ENCODE measurements at places on chromosomes 1 and 21. TPM values are rescaled to one million over a fixed set of nuclear protein-coding genes. Genes with fewer than 3 reads are reported as not detected.

Gene MROH7
- 13.3 TPM for total RNA-seq

Gene MFAP2
- 69.3 TPM for total RNA-seq

Gene RNU1-2
- total RNA-seq, result 2,112 TPM

- H3K27ac ChIP-seq, result no peak overlapping the region
- H3K4me1 ChIP-seq, result peaks cover 1% of the 10 kb centered on the region
- no peak for DNase-seq
- peak overlapping the region; percentile 14 for H3K4me3 ChIP-seq
- H3K36me3 ChIP-seq, result no peaks in the 10 kb centered on the region
- no peaks in the 10 kb centered on the region for H3K27me3 ChIP-seq
Measured at GRCh38 chr1:107963601-107964335, 1.2 kb downstream of the VAV3 start.

- no peak overlapping the region for H3K4me3 ChIP-seq
- DNase-seq, result no peak
- H3K4me1 ChIP-seq, result no peaks in the 10 kb centered on the region
- no peaks in the 10 kb centered on the region for H3K27me3 ChIP-seq
- H3K36me3 ChIP-seq, result no peaks in the 10 kb centered on the region
- no peak overlapping the region for H3K27ac ChIP-seq
Measured at GRCh38 chr1:174534789-174535188, 87.0 kb downstream of the GPR52 start.

- H3K4me3 ChIP-seq, result no peak overlapping the region
- DNase-seq, result no peak
- H3K4me1 ChIP-seq, result no peaks in the 10 kb centered on the region
- no peaks in the 10 kb centered on the region for H3K27me3 ChIP-seq
- no peak overlapping the region for H3K27ac ChIP-seq
- no peaks in the 10 kb centered on the region for H3K36me3 ChIP-seq
Measured at GRCh38 chr1:224378855-224379631, 22.4 kb downstream of the CNIH4 start.

GRCh38 chr1:35558374-35559316 lies 1.0 kb downstream of the NCDN start:
- no peaks in the 10 kb centered on the region for H3K36me3 ChIP-seq
- peaks cover 6% of the 10 kb centered on the region for H3K4me1 ChIP-seq
- H3K4me3 ChIP-seq, result peak overlapping the region; percentile 98
- no peaks in the 10 kb centered on the region for H3K27me3 ChIP-seq

DNA sequence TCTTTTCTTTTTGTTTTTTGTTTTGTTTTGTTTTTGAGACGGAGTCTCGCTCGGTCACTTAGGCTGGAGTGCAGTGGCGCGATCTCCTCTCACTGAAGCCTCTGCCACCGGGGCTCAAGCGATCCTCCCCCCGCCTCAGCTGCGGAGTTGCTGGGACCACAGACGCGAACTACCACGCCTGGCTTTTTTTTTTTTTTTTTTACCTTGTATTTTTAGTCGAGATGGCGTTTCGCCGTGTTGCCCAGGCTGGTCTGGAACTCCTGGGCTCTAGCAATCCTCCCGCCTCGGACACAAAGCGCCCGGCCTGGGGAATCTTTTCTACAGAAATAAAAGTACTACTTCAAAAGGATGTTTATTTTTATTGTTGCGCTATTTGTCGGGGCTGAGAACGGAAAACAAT lies 1.1 kb upstream of the SETDB1 start:
- no peaks in the 10 kb centered on the region for H3K36me3 ChIP-seq
- H3K27me3 ChIP-seq, result no peaks in the 10 kb centered on the region
- H3K4me3 ChIP-seq, result peak overlapping the region; percentile 76
- DNase-seq, result peak; percentile 32

Gene LCA5L
- 1.1 TPM for total RNA-seq

GRCh38 chr1:208172423-208173145 lies 71.6 kb downstream of the PLXNA2 start:
- peaks cover 6% of the 10 kb centered on the region for H3K4me1 ChIP-seq
- no peak for DNase-seq
- no peaks in the 10 kb centered on the region for H3K27me3 ChIP-seq
- no peaks in the 10 kb centered on the region for H3K36me3 ChIP-seq
- H3K4me3 ChIP-seq, result no peak overlapping the region
- H3K27ac ChIP-seq, result no peak overlapping the region

Gene KLF18
- not detected for total RNA-seq

DNA sequence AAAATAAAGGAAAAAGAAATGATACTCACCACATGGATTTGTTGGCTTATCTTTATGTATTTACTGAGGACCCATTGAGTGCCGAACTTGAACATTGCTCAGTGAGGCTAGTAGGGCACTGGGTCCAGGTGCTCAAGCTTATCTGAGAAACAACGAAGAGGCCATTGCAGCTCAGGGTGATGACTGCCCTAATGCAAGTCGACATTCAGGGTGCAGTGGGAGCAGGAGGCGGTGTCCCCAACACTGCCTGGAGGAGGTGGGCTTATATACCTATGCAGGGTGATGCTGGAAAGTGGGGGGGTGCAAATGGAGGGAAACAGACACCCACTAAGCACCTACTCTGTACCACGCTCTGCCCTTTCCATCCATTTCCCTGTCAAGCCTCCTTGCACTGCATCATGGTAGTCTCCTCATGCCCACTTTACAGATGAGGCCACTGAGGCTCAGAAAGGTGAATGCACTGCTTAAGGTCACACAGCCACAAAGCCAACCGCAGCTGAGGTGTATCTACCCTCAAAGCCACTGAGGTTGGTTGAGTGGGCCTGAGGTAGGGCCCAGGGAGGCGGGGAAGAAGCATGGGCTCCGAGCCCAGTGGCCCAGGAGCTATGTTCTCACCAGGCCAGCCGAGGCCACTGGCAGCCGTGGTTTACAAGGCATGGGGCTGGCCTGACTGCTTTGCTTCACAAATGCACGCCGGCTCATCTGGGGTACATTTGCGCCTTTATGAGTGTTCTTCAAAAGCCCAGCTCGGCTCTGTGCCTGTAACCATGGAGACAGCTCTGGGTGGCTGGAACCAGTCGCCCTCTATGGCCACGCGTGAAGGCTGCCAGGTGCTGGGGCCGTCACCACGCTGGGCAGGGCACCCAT lies 103.8 kb downstream of the EPHB2 start:
- peak; percentile 68 for DNase-seq
- H3K36me3 ChIP-seq, result no peaks in the 10 kb centered on the region
- no peak overlapping the region for H3K4me3 ChIP-seq
- H3K27ac ChIP-seq, result peak overlapping the region; percentile 51
- H3K27me3 ChIP-seq, result no peaks in the 10 kb centered on the region
